NCI-H1930 (cell line): ENCODE measurements at places on chromosomes 12 and 14.

- DNase-seq: no peak
Measured at GRCh38 chr12:92544322-92544721, 158.5 kb upstream of the PLEKHG7 start.

GRCh38 chr14:104865081-104865630 is at the start of gene CEP170B:
Gene CEP170B (plus strand): TSS chr14:104865268. CDS start chr14:104868451, 3,183 bp downstream.
- DNase-seq: no peak

- no peak for DNase-seq
Measured at GRCh38 chr14:67919259-67920032, 99.9 kb downstream of the RAD51B start.

- no peak for DNase-seq
Measured at GRCh38 chr12:126607867-126608266, 1542.6 kb downstream of the AACS start.

- DNase-seq: no peak
Measured at GRCh38 chr12:16136219-16136988, 141.1 kb downstream of the SLC15A5 start.

- DNase-seq: no peak
Measured at GRCh38 chr14:85565862-85566296, 35.9 kb downstream of the FLRT2 start.

DNA sequence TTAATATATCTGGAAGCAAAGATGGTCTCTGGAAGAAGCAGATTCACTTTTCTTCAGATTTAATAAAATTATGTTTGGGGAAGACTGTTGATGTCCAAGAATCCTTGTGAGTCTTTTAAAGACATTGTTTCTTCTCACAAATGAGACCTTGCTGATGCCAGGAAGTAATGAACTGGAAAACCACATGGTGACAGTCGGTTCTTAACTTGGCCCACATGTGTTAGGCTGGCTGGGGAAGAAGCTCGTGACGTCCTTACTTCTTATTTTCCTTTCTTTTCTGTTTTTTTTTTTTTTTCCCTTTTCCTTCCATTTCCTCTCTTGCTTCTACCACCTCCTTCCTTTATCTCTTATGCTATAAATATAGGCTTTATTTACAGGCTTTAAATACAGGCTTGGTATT is 950.2 kb downstream of the BCL11B start:
- no peak for DNase-seq

- no peak for DNase-seq
Measured at GRCh38 chr14:93963692-93964091, 12.7 kb downstream of the ASB2 start.
